CD4-positive, alpha-beta T cell treated with Interleukin-6 for 4 hours (primary cell): ENCODE measurements at places on chromosomes 3 and 15.

GRCh38 chr3:152511904-152512303 is 243.2 kb downstream of the MBNL1 start:
- DNase-seq = no peak

DNA sequence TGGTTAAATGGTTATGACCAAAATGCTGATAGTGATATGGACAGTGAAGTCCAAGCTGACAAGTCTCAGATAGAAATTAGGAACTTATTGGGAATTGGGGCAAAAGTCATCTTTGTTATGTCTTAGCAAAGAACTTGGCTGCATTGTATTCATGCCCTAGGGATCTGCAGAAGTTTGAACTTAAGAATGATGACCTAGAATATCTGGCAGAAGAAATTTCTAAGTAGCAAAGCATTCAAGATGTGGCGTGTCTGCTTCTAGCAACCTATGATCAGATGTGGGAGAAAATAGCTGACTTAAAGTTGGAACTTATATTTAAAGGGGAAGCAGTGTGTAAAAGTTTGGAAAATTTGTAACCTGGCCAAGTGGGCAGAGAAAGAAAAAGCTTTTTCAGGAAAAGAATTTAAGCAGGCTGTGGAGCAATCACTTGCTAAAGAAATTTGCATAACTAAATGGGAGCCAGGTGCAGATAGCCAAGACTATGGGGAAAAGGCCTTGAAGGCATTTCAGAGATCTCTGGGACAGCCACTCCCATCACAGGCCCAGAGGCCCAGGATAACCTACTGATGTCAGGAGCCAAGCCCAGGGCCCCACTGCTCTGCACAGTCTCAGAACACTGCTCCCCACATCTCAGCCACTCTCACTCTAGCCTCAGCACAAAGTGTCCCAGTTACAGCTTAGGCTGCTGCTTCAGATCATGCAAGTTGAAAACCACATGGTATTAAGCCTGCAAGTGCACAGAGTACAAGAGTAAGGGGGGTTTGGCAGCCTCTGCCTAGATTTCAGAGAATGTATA is 147.8 kb upstream of the TGFBR2 start:
- DNase-seq = no peak

- DNase-seq = no peak
Measured at GRCh38 chr3:143657391-143657790, 190.9 kb downstream of the SLC9A9 start.

DNA sequence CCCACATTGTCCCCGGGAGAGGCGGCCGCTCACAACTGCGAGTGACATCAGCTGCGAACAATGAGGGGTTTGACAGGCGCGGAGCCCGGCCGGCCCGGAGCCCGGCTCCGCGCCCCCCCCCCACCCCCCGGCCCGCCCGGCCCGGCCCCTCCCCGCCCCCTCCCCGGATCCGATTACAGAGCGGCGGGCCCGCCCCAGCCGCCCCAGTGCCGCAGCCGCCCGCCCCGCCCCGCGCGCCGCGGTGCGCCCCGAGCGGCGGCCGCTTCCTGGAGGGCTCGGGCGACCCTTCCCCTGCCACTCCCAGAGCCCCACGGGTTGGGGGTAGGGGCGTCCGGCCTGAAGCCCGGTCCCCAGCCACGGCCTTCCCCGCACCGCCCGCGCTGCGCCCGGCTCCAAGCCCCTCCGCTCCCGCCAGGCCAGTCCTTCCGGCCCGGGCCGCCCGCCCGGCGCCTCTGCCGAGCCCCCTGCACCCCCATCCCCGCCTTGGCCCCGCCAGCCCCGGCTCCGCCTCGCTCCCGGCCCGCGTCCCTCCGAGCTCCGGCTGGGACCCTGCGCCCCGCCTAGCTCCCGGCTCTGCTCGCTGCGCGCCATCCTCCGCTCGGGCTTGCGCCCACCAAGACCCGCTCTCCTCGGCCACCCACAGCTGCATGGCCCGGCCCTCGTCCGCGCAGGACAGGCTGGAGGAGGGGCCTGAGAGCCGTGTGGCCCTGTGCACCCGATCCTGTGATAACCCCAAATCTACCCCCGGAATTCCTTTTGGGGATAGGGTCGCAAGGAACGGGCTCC is at the start of gene PCBP4:
Gene PCBP4 (minus strand): TSS at position 71 of the 786 bp plus-strand sequence. CDS start 6,214 bp downstream, outside the sequence.
- DNase-seq = peak; percentile 64

DNA sequence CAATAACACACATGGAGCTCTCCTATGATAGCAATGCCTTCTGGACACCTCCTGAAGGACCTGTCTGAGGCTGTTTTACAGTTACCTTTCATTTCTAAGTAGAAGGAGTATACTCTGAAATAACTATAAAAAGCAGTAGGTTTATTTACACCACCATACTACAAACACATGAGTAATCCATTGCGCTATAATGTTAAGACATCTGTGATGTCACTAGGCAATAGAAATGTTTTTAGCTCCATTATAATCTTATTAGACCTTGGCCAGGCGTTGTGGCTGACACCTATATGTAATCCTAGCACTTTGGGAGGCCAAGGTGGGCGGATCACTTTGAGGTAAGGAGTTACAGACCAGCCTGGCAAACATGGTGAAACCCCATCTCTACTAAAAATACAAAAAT is 24.7 kb downstream of the PXK start:
- DNase-seq = no peak

GRCh38 chr15:60612400-60613048 is 133.6 kb upstream of the ICE2 start:
- DNase-seq = no peak

- no peak for DNase-seq
Measured at GRCh38 chr3:135865553-135865952, 100.0 kb upstream of the PPP2R3A start.

DNA sequence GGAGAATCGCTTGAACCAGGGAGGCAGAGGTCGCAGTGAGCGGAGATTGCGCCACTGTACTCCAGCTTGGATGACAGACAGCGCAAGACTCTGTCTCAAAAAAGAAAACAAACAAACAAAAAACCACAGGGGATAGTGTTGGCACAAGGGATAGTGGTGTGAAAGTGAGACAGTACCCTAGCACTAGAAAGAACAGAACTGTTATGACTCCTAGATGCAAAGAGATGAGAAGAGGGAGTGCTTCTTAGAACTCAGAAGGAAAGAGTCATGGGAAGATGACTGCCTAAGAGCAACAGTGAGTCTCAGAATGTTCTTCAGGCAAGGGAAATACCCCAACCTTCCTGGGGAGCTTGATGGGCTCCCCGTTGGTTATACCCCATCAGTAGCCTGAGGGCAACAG is 17.8 kb upstream of the ZNF770 start:
- DNase-seq = no peak

DNA sequence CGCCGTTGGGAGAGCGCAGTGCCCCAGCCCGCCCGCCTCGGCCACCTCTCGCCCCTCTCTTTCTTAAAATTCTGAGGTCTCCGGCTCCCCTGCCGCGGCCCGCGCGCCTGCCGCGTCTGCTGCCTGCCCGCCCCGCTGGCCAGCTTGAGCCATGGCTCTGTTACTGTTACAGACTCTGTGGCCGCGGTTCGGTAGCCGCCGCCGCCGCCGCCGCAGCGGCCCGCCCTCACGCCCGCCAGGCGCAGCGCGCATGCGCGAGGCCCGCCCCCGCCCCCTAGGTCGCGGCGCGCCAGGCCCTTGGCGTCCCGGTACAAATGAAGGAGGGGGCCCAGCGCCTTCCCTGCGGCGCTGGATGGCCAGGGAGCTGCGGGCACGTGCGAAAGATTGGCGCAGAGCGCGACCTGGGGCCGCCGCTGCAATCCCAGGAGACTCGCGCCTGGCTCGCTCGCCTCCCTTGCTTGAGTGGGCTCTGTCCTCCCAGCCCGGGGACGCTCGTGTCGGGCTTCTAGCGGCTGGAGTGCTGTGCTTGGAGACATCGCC is at the start of gene ONECUT1:
Gene ONECUT1 (minus strand): TSS at position 168 of the 540 bp plus-strand sequence. CDS start 452 bp downstream, outside the sequence.
- peak; percentile 47 for DNase-seq

GRCh38 chr3:56610669-56611335 is 53.8 kb downstream of the CCDC66 start:
- DNase-seq = no peak

DNA sequence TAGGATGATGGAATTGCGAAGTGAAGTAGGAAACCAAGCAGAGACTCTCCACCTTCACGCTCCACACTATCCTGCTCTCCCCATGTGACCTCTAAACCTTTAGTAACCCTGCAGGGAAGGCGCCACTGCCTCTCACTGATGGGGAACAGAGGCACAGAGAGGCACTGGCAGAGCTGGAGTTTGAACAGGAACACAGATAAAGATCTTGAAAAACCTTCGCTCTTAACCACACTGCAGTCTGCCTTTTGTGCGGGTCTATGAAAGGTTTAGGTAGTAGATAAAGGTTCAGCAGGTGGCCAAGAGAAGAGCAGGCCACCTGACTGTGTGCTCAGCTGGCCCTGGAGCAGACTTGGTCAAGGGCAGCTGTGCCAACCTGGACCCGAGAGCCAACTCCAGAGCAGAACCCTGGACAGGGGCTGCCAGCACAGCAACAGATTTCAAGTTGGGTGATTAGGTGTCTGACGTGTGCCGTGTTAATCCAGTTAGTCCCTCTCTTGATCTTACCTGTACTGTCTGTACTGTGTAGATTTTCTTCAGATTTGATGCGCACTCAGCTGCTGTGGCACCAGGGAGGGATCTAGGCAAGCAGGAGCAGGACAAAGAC is 15.2 kb downstream of the EIF4E3 start:
- DNase-seq = peak; percentile 26

- no peak for DNase-seq
Measured at GRCh38 chr15:69583626-69584025, 131.0 kb downstream of the RPLP1 start.
